Stimulated activated CD4-positive, alpha-beta T cell treated with anti-CD3 and anti-CD28 coated beads, Interleukin-4, amount 100 ng/mL, for 4 hours (primary cell): ENCODE measurements at places on chromosomes 11 and 22.

DNA sequence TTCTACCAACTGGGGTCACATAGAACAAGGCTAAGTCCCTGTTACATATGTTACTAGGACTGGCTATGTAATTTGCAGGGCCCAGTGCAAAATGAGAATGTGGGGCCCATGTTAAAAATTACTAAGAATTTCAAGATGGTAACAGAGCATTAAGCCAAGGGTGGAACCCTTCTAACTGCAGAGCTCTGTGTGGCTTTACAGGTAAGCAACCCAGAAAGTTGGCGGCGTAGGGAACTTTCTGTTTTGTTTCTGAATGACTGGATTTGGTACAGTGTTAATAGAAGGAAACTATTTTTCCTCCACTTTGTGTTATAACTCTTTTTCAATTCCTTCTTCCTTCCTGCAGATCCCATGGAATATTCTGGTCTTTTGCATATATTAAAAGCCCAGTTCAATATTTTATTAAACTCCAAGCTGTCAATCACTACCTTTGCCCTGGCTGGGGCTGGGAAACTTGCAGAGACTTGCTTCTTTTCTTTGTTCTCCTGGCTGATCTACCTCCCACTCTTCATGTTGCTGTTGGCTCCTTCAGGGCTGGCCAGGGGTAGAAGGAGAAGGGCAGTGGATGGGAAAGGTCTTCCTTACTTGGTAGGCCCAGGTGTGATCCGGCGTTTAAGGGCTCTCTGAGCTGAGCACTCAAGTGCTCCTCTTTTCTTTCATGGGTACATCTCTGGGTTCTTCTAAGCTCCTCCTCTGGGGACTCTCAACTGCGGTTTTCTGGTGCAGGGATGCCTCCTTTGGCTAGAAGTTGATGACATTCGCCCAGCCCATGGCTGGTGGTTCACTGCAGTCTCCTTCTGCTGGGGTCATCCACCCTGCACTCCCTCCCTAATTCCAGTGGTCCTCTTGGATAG is 67.7 kb downstream of the SNX19 start:
- DNase-seq: no peak

DNA sequence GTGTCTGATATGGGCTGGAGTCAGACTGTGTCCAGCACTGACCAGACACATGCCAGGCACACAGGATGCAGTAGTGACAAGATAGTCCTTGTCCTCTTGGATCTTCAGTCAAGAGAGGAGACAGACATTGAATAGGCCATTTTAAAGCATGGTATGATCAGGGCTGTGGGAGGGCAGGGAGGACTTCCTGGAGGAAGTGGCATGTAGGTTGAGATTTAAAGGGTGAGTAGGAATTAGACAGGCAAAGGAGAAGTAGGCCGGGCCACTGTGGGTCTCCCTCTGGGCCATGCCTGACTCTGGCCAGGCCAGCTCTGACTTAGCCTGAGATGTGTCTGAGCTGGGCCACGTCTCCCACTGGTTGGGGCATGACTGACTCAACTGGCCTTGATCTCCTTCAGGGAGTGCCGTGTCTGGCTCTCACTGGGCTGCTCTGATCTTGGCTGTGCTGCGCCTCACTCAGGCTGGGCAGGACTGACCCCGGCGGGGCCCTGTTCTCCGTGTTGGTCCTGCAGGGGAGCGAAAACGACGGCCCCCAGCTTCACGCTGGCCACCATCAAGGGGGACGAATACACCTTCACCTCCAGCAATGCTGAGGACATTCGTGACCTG is 71.2 kb downstream of the MYO7A start:
- DNase-seq: no peak

DNA sequence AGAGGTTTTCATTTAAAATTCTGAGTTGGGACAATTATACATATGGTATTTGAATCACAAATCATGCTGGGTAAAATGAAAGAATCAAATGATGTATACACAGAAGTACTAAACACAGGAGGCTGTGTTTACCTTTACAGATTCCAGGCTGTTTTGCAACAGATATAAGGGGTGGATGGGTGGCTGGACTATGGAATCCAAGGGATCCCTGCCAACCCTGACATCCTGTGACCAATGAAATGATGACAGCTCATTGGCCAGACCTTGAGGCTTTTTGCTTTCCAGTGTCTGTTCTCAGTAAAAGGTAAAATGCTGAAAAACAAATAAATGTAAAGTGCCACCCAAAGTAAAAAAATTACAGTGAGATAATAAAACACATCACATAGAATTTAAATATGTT is 3.3 kb upstream of the DDI1 start:
- DNase-seq: no peak

DNA sequence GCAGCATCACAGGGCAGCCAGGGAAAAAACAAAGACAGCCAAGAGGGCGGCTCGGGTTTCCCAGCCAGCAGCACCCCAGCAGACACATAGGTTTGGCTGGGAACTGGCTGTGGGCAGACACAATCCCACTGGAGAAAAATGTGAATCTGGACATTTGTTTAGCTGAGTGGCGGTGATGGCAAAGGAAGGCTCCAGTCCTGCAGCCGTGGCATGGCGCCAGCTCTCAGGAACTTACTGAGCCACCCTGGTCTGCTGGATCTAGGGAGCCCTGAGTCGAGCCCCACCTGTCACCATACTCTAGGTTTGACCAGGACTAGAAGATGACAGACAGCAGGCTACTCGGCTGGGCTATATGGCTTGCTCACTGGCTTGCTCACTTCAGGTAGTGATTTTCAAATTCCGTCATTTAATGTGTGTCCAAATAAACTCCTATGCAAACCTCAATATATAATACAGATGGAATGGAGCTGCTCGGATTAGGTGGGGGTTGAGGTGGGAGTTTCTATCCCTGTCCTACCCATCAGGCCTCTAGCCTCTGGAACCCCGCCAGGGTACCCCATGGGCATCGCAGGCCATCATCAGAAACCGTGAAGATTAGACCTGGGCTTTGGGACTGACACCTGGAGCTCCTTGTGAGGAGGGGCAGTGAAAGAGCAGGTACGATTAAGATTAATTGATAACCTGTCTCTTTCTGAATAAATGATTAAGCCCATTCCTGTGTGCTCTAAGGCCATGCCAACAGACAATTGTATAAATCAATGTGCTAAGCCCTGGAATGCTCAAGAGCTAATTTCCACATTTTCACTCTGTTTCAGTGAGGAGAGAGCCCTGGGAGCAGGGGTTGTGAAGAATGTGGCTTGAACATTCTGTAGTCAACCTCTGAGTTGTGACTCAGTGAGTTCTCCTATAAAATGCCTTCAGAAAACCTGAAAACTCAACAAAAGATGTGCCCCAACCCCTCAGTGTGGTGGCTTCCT is 42.5 kb downstream of the GALNT18 start:
- no peak for DNase-seq

GRCh38 chr11:64868904-64869570 is 9.4 kb downstream of the EHD1 start:
- DNase-seq: no peak
